ENCODE measurements at places on chromosomes 16 and 17.

GRCh38 chr16:19785512-19786130, 67.5 kb downstream of the IQCK start:
- peaks cover 11% of the 10 kb centered on the region for H3K4me1 ChIP-seq
- H3K4me3 ChIP-seq: no peak overlapping the region
- H3K27me3 ChIP-seq: no peaks in the 10 kb centered on the region
- no peak overlapping the region for H3K27ac ChIP-seq
- DNase-seq: no peak

DNA sequence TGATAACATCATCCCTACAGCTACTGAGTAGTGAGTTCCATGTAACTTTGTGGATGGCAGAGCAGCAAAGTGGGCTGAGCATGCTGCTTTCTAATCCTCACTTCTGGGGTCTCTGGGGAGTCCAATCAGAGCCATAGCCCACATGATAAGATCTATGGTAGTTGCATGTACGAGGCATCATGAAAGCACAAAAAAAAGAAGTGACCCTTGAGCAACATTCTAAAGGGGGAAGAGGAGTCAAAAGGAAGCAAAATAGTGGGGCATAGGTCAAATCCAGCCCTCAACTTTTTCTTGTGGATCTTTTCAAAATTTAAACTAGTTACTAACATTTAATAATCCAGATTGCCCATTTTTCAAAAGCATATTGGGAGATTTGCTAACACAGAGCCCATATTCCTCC, 208.5 kb upstream of the TOX3 start:
- no peaks in the 10 kb centered on the region for H3K4me1 ChIP-seq
- no peaks in the 10 kb centered on the region for H3K36me3 ChIP-seq
- H3K4me3 ChIP-seq: no peak overlapping the region
- H3K27me3 ChIP-seq: no peaks in the 10 kb centered on the region

DNA sequence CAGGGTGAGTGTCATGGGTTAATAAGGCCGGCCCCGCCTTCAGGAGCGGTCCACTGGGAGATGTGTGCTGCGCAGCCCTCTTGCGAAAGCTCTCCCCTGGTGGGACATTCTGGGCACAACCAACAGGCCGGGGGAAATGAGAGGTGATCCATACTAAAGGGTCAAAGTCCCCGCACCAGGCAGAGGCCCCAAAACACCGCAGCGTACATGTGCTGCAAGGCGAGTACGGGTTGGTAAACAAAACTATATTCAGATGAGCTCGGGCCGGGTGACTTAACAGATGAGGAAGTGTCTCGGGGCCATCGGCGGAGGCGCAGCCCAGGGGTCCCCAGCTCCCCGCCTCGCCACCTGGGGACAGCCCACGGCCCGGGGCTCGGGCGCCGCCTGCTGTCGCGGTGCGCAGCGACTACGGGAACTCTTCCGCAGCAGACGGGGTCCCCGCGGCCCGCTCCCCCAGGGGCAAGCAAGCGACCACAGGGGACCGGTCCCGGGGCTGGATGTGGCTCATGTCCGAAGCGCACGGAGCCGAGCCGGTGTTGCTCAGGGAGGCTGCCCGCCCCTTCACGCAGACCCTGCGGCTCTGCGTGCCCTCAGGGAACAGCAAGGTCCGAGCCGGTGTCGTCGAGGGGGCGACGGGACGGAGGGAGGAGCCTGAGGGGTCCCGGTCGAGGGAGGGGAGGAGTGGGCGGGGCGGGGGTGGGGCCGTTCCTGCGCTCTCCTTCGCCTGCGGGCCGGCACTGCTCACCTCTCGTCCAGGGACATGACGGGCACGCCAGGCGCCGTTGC, at the start of gene RAB37:
RAB37 (plus strand) TSS at position 744 of the 786 bp plus-strand sequence; CDS start at position 761, 17 bp downstream.
- H3K4me3 ChIP-seq: no peak within 1 kb of the TSS
- peak; percentile 57 for DNase-seq
- H3K27me3 ChIP-seq: no peaks in the 10 kb centered on the region
- no peaks in the 10 kb centered on the region for H3K36me3 ChIP-seq

GRCh38 chr17:65314212-65314611, 177.0 kb downstream of the RGS9 start:
- no peaks in the 10 kb centered on the region for H3K4me1 ChIP-seq
- no peaks in the 10 kb centered on the region for H3K27me3 ChIP-seq
- H3K27ac ChIP-seq: no peak overlapping the region
- H3K4me3 ChIP-seq: no peak overlapping the region
- H3K36me3 ChIP-seq: no peaks in the 10 kb centered on the region
- no peak for DNase-seq

DNA sequence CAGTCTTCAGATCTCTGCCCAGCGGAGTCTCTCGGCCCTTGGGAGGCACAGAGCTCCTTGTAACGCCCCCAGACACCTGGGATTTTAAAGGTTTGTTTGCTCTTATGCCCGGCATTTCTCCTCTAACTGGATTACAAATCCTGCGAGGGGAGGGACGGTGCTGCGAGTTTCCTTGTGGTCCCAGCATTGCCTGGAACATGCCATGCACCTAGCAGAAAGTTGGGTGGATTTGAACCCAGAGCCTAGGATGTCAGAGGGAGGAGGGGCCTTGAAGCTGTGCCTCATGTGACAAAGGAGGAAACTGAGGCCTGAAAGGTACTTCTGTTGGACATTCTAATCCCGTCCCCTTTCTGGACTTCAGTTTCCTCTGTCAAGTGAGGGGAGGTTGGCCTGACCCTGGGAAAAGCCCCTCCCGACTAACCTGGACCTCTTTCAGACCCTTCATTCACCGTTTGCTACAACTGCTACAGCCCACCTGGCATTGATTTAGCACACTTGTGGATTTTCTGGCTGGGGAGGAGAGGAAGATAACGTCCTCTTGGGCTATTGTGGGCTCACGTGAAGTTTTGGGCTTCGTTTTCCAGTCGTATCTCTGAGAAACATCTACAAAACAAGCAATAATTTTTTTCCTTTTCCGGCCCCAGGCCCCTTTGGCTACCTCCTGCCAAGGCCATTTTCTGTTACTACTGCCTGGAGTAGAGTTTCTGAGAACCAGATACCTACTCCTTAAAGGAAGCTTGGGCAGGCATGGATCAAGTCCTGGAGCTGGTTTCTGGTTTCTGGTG, 30.9 kb downstream of the MRC2 start:
- H3K27me3 ChIP-seq: no peaks in the 10 kb centered on the region
- no peaks in the 10 kb centered on the region for H3K36me3 ChIP-seq
- no peak overlapping the region for H3K27ac ChIP-seq
- H3K4me3 ChIP-seq: no peak overlapping the region
- no peak for DNase-seq
- peaks cover 6% of the 10 kb centered on the region for H3K4me1 ChIP-seq

GRCh38 chr17:29612094-29612403, 10.7 kb downstream of the CORO6 start:
- H3K27ac ChIP-seq: no peak overlapping the region
- no peaks in the 10 kb centered on the region for H3K36me3 ChIP-seq
- H3K4me3 ChIP-seq: no peak overlapping the region
- H3K4me1 ChIP-seq: peaks cover 42% of the 10 kb centered on the region
- DNase-seq: no peak
- H3K27me3 ChIP-seq: no peaks in the 10 kb centered on the region

DNA sequence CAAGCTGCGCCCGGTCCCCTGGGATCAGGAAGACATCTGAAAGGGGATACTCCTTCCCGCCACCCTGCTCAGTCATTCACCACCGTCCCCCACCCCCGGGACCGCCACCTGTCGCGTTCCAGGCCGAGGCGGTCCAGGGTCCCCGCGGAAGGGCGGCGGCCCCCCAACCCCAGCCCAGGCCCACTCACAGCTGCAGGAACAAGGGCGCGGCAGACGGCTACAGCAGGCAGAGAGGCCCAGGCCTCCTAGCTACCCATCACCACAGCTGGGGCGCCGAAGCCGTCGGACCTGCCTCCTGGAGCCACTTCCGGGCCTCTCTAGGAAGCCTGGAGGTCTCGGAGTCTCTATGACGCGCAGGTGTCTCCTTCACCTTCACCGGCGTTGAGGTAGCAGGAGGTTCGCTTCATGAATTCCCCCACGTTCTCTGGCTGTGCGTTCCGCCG, at the start of gene SDR42E1:
SDR42E1 (minus strand) TSS at position 272 of the 443 bp plus-strand sequence. CDS start 10,612 bp downstream, outside the sequence.
- peak; percentile 85 for DNase-seq
- H3K4me1 ChIP-seq: peaks cover 25% of the 10 kb centered on the region
- peak within 1 kb of the TSS; percentile 79 for H3K4me3 ChIP-seq
- no peaks in the 10 kb centered on the region for H3K36me3 ChIP-seq
- no peaks in the 10 kb centered on the region for H3K27me3 ChIP-seq

- no peaks in the 10 kb centered on the region for H3K36me3 ChIP-seq
- H3K27me3 ChIP-seq: no peaks in the 10 kb centered on the region
- peak; percentile 17 for DNase-seq
- H3K4me1 ChIP-seq: no peaks in the 10 kb centered on the region
- H3K4me3 ChIP-seq: no peak within 1 kb of the TSS
Measured at GRCh38 chr17:55722742-55723487, at the start of gene TMEM100. Gene TMEM100, minus strand, starts transcription at chr17:55722864. Its CDS starts 1,794 bp downstream, at chr17:55721070.

DNA sequence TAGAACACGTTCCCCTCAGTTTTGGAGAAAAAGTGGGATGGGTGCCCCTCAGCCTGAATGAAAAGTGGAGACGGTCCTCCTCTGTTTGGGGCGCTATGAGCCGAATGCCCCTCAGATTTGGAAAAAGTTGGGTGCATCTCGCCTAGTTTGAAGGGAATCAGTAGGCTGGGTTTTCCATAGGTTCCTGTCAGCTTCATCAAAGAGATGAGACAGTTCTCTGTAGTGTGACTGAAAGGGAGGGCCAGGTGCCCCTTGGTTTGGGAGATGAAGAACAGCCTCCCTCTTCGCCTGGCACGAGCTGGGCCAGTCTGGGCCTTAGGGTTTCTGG, 742 bp upstream of the SLC9A5 start:
- H3K27me3 ChIP-seq: no peaks in the 10 kb centered on the region
- DNase-seq: no peak
- no peak overlapping the region for H3K27ac ChIP-seq
- H3K4me1 ChIP-seq: peaks cover 47% of the 10 kb centered on the region
- H3K4me3 ChIP-seq: no peak overlapping the region

GRCh38 chr16:86806838-86807351, 228.5 kb downstream of the FOXL1 start:
- no peak for DNase-seq
- H3K36me3 ChIP-seq: no peaks in the 10 kb centered on the region
- no peaks in the 10 kb centered on the region for H3K4me1 ChIP-seq

DNA sequence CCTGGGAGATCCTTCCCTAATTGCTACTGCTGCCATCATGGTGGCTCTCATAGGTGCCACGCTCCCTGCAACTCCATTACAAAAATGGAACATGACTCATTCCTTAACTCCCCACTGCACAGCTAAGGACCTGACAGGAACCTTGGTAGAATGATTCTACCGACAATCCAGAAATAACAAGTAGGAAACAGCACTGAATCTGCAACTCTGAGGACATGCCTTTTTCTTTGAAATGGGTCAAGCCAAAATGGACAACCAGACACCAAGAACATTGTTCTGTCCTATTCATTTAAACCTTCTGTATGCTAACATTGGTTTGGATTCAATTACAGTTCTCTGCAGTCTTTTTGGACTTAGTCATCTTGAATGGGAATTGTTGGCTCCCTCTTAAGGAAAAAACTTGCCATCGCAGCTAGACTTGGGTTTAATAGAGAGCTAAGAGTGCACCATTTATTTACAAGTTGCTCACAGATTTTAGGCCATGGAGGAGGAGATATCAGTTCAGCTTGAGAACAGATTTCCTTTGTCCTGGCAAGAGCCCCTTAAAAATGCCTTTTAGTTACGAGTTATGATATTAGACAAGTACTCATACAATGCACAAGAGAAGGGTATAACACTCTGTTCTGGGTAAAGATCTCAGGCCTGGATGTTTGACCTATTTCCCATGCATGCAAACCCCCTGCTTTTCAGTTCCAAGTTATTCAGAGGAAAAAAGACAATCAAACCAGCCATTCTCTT, 20.9 kb upstream of the NSRP1 start:
- H3K27me3 ChIP-seq: no peaks in the 10 kb centered on the region
- peak; percentile 23 for DNase-seq
- H3K36me3 ChIP-seq: no peaks in the 10 kb centered on the region
- no peak overlapping the region for H3K27ac ChIP-seq
- peaks cover 6% of the 10 kb centered on the region for H3K4me1 ChIP-seq

GRCh38 chr16:81427219-81427618, 17.4 kb upstream of the CMIP start:
- H3K4me1 ChIP-seq: peaks cover 7% of the 10 kb centered on the region
- DNase-seq: no peak
- H3K27ac ChIP-seq: no peak overlapping the region
- no peaks in the 10 kb centered on the region for H3K36me3 ChIP-seq

DNA sequence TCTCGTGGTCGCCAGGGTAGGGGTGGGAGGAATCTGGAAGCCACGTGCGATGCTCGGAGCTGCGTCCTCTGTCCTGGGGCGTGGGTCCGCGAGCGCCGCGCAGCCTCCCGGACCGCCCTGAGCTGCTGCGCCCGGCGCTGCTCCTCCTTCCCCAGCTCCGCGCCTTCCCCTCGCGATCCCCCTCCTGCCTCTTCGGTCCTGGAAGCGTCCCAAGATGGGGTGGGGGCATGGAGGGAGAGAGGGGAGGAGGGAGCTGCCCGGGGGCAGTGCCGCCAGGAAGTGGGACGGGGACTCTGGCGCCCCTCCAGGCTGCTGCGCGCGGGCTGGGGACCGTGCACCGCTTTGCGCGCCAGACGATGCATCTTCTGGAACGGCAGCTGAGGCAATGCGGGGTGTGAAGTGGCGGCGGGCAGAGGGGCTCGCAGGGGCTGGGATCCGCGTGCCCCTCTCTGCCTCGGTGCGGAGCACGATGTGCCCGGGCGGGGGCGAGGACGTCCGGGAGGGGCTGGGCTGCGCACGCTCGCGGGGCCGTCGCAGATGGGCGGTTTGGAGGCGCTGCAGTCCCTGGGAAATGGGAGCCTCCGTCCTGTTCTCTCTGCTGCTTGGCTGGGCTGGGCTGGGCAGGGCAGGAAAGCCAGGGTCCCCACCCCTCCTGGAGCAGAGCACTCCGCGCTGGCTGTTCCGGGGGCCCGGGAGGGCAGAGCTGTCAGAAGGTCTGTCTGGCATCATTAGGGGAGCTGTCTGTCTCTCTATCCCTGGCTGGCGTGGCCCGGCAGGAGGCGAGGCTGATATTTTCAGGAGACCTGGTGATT, 388.0 kb downstream of the SEC14L1 start:
- no peak for DNase-seq
- H3K4me3 ChIP-seq: no peak overlapping the region
- H3K36me3 ChIP-seq: no peaks in the 10 kb centered on the region
- no peak overlapping the region for H3K27ac ChIP-seq

DNA sequence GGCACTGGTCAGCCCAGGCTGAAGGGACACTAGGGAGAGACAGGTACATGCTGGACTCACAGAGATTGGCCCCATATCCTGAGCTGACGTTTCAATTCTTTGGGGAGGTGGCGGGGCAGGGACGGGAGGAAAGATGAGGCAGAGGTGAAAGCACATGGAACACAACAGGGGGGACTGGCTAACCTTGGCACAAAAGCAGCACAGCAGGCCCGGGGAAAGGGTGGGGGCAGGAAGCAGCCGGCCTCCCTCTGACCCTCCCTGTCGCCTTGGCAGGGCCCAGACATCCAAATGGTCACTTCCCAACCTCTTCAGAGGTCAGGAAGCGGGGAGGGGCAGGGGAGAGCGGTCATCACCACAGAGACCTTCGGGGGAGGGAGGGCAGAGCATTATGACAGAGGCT, 6.6 kb downstream of the VAT1 start:
- peaks cover 23% of the 10 kb centered on the region for H3K4me1 ChIP-seq
- H3K36me3 ChIP-seq: no peaks in the 10 kb centered on the region
- no peaks in the 10 kb centered on the region for H3K27me3 ChIP-seq
- peak; percentile 27 for DNase-seq
- H3K27ac ChIP-seq: no peak overlapping the region
